Activated CD4-positive, alpha-beta T cell treated with anti-CD3 and anti-CD28 coated beads for 24 hours (primary cell): ENCODE measurements at places on chromosomes 2 and 18.

DNA sequence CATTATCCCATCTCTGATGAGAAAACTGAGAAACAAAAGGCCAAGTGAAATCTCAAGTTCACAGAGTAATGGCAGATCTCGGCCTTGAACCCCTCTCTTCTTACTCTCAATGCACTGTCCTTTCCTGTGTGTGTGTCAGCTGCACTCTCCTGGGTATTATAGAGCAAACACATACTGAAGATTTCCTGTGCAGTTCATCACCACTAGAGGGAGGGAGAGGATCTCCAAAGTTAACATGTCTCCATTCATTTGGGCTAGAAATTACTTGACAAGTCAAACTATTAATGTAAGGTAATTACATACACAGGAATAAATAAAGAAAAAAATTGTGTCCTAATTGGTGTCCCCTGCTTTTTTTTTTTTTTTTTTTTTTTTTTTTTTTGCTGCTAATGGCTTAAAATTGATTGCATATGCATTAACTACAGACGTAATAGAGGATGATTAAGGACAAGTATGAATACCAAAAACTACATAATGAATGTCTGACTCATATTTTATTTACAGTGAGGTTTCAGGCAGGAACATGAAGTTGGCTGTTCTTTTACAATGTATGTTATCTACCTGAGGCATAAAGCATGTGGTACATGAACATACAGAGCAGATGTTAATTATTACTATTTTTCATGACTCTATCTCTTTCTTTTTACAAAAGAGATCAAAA lies 269.2 kb downstream of the NYAP2 start:
- no peak for DNase-seq

DNA sequence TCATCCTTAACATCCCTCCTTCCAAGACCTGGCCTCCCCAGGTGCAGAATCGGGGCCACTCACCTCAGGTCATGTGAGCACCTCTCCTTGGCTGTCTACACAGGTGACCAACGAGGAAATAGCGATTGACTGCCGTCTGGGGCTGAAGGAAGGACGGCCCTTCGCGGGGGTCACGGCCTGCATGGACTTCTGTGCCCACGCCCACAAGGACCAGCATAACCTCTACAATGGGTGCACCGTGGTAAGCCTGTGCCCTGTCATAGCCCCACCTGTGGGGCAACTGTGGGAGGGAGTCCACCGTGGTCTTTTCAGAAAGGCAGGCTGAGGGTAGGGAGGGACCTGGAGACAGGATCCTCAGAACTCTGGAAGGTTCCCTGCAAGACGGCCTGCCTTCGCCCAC lies 54.3 kb downstream of the BOLA3 start:
- no peak for DNase-seq

- DNase-seq = no peak
These were observed 64.1 kb upstream of the NFU1 start for GRCh38 chr2:69501301-69501700.

- no peak for DNase-seq
These were observed 102.3 kb upstream of the EPHA4 start for GRCh38 chr2:221674446-221674845.

DNA sequence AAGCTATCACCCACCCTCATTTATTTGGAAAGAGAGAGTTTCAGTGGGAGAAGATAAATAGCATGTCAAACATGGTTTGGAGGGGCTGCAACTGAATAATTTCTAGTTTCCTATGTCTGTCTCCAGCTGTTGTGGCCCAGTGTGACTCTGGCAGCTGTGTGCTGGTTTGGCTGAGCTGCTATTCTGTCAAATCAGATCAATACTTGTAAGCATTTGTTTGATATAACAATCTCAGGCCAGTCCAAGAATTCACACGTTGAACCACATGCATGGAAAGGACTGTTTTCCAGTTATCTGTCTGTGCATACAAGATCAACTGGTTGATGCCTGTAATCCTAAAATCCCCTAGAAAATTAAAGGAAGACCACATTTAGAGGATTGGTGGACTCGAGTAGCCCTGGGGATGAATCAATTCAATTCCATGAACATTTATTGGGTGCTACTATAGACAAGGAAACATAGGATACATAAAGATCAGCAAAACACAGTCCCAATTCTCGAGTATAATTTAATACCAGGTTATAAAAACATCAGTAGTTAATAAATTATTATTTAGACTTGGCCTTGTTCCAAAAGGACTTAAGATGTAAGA lies 209.0 kb upstream of the PARD3B start:
- DNase-seq = no peak

GRCh38 chr2:120933693-120934573 lies 198.3 kb downstream of the GLI2 start:
- DNase-seq = no peak

DNA sequence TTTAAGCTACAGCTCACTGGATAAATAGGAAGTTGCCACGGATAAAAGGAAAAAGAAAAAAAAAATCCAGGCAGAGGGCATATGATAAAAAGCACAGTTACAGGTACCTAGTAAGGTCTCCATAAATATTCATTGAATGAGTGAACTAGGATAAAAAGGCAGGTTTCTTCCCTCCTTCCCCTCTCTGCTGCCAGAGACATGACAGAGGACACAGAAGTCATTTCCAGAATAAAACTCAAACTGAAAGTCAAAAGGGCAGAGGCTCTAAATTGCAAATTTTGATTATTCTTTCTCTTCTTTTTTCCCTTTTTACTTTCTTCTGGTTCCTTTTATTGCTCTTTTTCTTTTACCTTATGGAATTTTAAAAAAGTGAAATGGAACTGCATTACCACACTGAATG lies 7.7 kb downstream of the CD302 start:
- no peak for DNase-seq

- no peak for DNase-seq
These were observed 103.0 kb upstream of the TMEM200C start for GRCh38 chr18:5998166-5998881.

DNA sequence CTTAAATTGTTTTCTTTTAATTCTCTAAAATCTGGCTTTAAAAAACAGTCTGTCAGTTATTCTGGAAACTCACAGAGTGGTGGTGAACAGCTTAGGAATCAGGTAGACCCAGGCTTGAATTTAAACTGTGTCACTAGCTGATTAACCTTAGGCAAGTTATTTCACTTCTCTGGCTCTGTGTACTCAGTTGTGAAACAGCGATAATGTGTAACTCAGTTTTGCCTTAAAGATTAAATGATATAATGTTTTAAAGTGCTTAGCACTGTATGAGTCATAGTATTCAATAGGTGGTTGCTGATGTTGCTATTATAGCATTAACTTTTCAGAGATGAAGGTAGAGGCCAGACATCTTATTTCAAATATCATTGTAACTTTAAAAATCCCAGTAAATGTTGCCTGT lies 40.7 kb downstream of the PKP4 start:
- DNase-seq = no peak

DNA sequence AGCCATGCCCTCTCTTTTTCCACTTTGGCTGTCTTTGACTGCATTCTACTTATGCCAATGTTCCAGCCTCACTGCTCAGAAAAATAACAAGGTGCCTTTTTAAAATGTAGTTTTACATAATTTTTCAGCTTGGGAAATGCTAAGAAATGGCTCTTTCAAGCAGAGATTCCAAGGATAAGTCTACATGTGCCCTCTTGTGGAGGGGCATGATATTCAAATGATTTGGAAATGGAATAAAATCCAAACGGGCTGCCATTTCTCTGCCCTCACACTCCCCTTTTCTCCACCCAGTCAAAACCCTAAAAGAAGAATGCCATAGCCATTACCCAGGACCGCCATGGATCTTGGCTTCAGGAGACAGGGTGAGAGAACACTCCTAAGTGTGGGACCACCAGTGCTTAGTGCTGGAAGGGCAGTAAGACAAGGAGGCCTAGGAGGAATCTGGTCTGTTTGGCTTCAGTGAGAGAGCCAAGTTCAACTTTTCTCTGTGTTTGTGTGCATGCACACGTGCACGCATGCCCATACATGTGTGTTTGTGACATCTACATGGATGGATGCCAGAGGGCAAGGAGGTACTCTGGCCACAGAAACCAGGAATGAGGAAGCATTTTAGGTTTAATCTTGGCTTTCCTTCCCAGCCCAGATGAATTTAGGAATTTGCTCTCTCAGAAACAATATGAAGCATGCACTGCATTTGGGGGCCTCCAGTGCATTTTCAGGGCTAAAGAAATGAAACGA lies 174.0 kb upstream of the SLC14A2 start:
- no peak for DNase-seq
